ENCODE measurements at places on chromosomes 7 and 10. TPM values are rescaled to one million over a fixed set of nuclear protein-coding genes. Genes with fewer than 3 reads are reported as not detected.

Gene ZFYVE27
- total RNA-seq: 10.3 TPM

- H3K4me3 ChIP-seq: no peak overlapping the region
- H3K4me1 ChIP-seq: no peaks in the 10 kb centered on the region
- H3K27me3 ChIP-seq: no peaks in the 10 kb centered on the region
- H3K36me3 ChIP-seq: no peaks in the 10 kb centered on the region
- no peak overlapping the region for H3K27ac ChIP-seq
Observed at GRCh38 chr7:128420773-128421172, 11.0 kb upstream of the IMPDH1 start.

Gene MAGI2
- 7.2 TPM for total RNA-seq

GRCh38 chr7:68249611-68250010 lies 1253.0 kb downstream of the TYW1 start:
- H3K27ac ChIP-seq: no peak overlapping the region
- no peaks in the 10 kb centered on the region for H3K36me3 ChIP-seq
- no peak for DNase-seq
- no peak overlapping the region for H3K4me3 ChIP-seq
- H3K4me1 ChIP-seq: no peaks in the 10 kb centered on the region

Data from uterus (tissue), 4 donors.